ENCODE measurements at places on chromosomes 7 and 10.
A peak's percentile ranks its signal among the peaks of the same experiment; 100 is the strongest.

DNA sequence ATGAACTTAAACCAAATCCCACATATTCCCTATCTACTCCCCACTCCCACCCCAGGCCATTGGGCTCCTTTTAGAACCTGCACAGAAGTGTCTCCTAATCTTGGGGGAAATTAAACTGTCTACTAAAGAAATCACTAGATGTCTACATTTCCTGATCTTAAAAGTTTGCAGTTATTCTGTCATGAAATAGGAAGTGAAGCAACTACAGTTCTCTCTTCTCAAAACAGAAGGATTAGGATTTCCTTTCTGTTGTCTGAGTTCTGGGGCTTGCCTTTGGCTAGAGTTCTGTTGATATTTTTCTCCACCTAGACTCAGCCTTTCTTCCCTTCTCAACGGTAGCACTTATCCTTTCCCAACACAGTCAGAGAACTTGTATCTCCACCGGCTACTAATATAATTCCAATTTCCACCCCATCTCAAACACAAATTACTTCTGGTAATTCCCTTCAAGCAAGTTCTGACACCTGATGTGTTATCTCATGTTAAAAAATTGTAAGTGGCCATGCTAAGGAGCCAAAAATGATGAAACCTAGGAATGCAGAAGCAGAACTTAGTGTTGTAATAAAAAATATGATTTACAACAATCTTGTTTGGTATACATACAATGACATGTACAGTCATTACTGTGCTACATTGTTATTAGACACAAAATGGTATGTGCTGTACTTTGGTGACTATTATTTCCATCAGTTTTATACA is 12.1 kb downstream of the OR9A4 start:
- DNase-seq = no peak

GRCh38 chr7:42198974-42199668 is 37.9 kb downstream of the GLI3 start:
- DNase-seq = no peak

- DNase-seq = no peak
Measured at GRCh38 chr10:67302701-67303100, 376.9 kb downstream of the LRRTM3 start.

- no peak for DNase-seq
Measured at GRCh38 chr7:114910787-114911186, 11.1 kb upstream of the MDFIC start.

GRCh38 chr7:26457696-26458327 is 166.2 kb downstream of the SNX10 start:
- DNase-seq = no peak

DNA sequence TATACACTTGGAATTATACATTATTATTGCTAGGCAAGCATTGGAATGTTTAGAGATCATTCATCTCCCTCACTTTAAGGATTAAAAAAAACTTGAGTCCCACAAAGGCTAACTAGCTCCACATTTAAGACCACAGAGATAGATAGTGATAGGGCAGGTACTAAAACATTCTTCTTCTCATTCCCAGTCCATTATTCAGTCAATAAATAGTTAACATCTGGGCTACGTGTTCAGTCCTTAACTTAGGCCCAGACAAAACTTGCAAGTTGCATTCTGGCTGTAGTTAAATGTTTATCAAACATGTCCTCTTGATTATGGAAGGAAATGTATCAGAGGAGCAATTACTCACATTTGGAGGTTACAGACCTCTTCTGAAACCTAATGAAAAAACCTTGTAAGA is 2.4 kb downstream of the GNG11 start:
- DNase-seq = no peak

DNA sequence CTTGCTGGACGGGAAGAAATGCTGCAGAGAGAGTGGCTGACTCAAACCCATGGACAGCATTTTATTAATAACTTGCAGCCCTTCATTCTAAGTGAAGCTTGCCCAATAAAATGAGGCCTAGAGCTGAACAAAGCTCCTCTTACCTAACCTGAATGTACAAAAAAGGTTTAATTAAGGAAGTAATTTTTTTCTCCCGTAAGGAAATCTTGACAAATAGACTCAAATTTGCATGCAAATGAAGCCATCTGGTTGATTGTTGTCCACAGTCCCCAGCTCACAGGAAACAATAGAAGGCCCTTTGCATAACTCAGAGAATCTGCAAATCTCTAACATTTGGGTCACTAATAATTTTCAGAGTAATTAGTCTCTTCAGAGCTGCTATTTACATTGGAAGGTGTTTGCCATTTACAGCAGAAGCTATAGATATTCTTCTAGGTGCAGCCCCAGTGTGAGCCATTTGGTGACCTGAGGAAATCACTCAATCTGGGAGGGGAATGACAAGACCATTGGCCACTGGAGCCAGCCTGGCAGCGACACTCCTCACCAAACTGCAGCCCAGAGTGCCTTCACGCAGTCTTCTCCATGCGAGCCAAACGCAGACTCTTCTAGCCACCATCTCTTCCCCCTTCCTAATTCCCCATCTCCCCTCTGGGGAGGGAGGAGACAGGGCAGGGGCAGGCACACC is 483.0 kb upstream of the C7orf33 start:
- no peak for DNase-seq

- no peak for DNase-seq
Measured at GRCh38 chr7:117347480-117347879, 24.6 kb upstream of the WNT2 start.

GRCh38 chr10:51862149-51862548 is 162.8 kb upstream of the CSTF2T start:
- DNase-seq = no peak

GRCh38 chr10:21214329-21214728 is 311.2 kb downstream of the SKIDA1 start:
- no peak for DNase-seq

- no peak for DNase-seq
Measured at GRCh38 chr7:127702938-127703337, 50.9 kb downstream of the SND1 start.

DNA sequence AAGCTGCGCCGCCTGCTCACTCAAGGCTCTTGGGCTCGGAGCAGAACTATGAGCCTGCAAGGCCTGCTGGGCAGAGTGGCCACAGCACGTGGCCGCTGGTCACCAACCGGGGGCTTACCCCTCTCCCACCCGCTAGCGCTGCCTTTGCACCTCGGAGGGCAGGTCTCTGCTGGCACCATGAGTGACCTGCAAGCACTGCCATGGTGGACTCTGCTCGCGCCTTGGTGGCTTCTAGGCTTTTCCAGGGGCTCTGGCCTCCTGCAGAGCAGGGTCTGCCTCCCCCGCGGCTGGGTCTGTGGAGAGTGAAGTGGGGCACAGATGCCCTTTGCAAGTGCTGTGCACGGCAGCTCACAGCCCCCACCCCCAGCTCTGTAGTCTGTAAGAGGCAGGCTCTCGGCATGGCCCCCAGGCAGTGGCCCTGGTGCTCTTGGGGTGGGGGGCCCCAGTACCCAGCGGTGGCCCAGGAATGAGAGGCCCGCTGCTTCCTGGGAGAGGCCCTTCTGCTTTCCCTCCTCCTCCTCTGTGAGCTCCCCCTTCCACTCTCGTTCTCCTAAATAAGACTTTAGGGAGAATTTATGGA is 119.6 kb downstream of the INPP5A start:
- DNase-seq = no peak

- DNase-seq = no peak
Measured at GRCh38 chr10:24866604-24867583, 85.5 kb downstream of the PRTFDC1 start.

GRCh38 chr7:25521236-25521635 is 292.9 kb upstream of the NPVF start:
- DNase-seq = no peak

DNA sequence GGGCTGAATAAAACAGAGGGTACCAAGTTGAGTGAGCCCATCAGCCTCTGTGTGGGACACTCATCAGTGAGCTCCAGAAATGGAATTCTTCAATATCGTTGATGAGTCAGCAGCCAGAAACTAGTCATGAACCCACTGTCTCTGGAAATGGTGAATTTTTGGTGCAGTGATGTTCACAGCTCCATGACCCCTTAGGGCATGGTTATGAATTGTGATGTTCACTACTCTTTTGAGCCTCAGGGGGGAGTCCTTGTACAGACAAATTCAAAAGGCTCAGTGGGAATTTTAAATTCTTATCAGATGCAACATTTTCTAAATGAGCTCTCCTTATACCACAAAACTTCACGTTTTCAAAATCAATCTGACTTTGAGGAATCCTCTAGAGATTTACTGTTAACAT is 335.7 kb downstream of the PHTF2 start:
- no peak for DNase-seq

DNA sequence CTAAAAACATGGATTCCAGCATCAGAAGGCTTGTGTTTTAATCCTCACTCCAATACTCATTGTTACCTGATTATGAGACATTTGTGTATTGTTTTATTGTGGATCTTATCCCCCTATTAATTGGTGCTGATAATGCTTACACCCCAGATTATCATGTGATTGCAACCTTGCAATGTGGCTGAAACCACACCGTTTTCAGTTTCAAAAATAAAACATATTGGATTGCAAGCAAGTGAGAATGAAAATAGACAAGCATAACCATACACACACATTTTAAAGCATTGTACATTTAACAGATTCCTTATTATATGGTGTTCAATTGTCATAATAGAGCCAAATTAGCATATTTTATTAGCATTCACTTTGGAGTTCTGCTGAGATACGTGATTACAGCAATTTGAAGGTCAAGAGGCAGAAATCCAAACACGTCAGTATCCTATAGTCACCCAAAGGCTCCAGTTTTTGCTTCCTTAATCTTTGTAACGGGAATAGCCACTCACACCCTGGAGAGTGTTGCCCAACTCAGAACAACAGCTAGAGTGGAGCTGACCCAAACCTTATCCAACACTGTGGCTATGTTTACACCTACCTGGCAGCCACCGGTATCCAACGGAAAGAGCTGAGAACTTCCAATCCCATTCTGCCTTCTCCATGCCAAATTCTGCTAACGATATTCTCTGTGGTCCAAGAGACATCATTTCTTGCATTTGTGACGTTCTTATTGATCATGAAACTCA is 317.1 kb upstream of the KLF6 start:
- no peak for DNase-seq

DNA sequence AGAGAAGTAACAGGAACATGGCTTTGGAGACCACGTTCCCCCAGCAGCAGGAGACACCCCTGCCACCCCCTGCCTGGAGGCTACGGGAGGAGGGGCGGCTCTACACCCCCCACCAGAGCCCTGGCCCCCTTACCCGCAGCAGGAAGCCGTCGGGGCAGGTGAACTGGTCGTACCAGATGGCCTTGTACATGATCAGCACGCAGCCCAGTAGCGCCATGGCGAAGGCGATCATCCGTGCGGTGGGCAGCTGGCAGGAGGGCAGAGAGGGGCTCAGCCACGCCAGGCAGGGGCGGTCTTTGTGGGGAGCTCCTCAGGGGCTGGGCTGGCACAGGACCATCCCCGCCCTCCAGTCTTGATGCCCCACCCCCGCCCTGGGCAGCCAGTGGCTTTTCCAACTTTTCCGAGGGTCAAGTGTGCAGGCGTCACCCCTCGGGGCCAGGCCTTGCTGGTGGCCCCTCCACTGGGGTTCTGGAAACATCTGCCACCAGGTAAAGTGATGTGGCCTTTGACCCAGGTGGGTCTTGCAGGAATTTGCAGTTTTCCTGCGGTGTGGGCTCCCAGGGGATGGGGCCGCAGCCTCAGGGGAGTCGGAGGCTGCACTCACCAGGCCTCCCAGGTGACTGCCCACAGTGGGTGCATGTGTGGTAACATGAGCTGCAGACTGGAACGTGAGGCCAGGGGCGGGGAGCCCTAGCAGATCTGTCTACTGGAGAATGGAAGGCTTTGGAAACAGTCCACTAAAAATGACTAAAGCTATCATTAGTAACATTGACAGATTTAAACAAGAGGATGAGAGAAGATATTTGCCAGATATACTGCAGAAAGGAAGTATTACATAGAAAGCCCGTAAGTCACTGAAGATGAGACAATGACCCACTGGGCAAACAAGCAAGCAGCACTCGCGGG is 9.7 kb downstream of the CALY start:
- DNase-seq = no peak

DNA sequence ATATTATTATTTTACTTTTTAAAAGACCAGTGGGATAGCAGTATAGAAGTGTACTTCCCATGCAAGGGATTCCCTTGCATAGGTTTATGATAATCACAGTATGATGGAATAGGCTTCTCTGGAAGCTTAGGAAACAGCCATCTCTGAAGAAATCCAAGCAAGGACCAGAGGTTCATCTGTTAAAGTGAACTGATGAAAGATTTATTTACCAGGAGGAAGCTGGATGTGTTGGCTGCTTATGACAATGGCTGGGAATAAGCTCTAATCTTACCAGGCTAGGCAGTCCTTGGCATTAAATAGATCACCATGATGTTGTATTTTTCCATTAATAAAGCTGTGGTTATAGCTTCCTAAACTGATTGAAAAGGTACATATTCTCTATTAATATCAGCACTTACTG is 32.0 kb downstream of the FRA10AC1 start:
- no peak for DNase-seq

GRCh38 chr10:7027913-7028808 is 382.7 kb downstream of the SFMBT2 start:
- DNase-seq = no peak

GRCh38 chr10:91887272-91888076 is 21.8 kb downstream of the FGFBP3 start:
- DNase-seq = peak; percentile 17

DNA sequence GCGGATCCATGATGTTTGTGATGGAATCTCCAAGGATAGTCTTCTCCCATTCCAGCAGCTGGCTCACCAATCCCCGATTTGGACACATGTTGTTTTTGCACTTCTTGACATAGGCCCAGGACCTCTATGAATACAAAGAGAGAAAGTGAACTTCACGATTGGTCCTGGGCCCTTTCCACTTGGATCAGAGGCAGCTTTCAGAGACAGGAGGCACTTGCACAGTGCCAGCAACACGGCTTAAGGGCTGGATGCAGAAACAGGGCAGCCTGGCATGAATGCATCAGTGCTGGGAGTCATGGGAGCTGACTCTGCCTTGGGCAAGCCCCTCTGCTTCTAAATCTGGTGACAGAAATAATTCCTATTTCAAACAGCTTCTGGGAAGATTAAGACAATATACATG is 2.1 kb upstream of the TMEM120A start:
- DNase-seq = no peak

DNA sequence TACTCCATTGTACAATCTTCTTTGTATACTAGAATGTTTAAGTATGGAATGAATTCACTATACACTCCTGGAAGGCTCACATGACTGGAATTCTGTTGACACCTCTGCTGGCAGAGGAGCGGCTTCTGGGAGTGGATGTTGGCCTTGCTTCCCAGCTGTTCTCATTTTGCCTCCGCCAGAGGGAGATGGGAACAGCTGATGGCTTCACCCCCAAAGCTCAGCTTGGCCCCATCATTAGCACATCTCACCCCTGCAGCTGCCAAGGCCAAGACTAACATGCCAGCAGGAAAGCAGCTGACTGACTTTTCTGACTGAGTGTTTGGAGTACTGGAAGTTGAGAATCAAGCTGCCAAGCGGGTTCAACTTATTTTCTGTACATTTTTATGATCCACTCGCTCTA is 15.1 kb downstream of the ADAM12 start:
- DNase-seq = no peak

DNA sequence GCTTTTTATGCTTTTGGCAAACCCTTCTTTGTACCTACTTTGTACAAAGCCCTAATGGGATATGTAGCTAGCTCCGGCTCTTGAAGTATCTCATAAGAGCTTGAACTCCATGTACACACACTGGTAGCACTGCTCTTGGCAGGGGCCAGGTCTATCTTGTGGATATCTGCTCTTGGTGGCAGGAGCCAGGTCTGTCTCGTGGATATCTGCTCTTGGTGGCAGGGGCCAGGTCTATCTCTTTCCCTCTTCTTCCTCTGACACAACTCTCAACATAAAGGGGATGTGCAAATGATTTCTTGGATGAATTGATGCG is 91.9 kb downstream of the WNT2 start:
- no peak for DNase-seq
